ENCODE measurements at places on chromosomes 3 and 15.

DNA sequence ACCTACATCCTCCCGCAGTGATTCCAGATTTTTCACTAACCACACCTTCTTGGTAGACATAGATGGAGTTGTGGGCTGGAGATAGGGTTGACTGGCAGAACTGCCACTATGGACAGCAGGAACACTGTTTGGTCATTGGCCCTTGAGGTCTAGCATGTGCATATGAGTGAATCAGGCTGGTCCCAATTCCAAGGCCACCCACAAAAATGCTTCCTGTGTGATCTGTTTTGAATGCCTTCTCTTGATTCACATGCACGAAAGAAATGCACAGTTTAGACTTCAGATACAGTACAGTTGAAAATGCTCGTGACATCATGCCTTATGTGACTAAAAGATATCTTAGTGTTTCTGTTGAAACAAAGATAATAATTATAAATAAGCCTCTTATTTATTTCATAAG is 285.8 kb upstream of the SEMA6D start:
- no peak for DNase-seq

DNA sequence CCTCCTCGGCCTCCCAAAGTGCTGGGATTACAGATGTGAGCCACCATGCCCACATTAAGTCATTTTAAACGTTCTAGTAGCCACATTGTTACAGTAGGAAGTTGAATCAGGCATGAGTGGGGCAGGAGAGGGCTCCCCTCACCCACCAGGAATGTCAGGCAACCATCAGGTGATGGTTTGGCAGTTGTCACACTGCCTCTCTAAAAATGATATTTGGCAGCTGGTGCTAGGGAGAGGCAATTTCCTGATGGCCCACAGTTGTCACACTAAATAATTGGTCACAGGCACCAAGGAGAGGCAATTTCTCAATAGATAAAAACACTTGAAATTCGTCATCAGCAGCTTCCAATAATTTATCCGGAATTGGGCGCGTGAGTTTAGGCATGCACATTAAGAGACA is 79.2 kb upstream of the ABHD2 start:
- DNase-seq = no peak

DNA sequence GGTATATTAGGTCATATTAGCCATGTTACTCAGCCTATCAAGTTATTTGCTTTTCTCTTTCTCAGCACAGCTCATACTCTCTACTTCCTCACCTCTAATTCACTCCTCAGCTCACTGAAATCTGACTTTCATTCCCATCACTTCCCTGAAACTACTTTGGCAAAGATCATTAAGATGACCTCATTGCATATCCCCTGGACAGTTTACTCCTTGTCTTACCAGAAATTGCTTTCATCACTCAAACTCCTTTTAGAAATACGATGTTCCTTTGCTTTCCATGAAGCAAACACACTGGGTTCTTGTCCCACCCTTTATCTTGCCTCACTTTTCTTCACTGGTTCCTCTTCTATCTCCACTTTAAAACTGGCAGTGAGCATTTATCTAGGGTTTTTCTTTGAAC is 354.4 kb downstream of the TUSC7 start:
- no peak for DNase-seq

DNA sequence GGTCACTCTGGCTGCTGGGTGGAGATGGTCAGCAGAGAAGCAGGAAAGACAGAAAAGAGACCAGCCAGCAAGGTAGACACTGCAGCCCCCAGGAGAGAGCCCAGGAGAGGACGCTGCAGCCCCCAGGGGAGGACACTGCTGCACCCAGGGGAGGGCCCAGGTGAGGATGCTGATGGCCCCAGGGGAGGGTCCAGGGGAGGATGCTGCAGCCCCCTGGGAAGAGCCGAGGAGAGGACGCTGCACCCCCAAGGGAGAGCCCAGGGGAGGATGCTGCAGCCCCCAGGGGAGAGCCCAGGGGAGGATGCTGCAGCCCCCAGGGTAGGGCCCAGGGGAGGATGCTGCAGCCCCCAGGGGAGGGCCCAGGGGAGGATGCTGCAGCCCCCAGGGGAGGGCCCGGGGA is 196.7 kb upstream of the NSMCE3 start:
- DNase-seq = no peak

DNA sequence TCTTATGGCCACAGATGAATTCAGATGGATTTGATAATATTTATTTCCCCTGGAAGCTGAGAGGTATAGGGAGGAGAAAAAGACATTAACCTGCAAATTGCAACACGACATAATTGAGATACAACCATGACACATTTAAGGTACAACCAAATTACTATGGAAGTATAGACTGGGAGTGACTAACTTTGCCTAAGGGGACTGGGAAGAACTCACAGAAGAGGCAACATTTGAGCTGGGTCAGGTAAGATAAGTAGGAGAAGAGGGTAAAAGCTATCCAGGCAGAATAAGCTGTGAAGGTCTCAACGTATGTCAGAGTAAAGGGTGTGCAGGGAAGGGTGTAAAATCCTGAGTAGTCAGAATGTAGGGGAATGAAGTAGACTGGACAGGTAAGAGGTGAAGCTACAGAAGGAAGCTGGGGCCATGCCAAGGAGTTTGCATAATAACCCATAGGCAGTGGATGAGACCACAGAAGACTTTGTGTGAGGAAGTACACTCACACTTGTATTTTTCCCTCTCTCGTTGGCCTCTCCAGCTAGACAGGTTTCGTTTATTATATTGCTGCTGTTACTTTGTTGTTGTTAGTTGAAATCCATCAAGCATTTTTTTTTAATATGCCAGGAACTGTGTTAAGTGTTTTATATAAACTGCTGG is 28.0 kb upstream of the PTX3 start:
- no peak for DNase-seq

DNA sequence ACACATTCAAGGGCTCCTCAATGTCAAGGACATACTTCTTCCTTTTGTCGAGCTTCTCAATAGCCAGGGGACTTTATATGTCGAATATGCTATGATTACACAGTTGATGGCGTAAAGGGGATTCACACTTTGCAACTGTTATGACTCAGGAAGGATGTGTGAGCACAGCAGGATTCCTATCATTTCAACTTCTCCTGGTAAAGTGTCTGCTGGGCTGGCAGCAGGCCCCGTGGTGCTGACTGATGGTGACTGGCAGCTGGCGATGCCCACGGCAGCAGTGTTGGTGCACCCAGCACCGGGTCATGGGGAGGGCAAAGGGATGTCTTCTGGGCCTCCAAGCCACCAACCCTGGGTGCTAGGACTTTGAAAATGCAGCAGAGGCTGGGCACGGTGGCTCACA is 44.8 kb upstream of the GNB5 start:
- DNase-seq = no peak

- no peak for DNase-seq
Measured at GRCh38 chr3:16012086-16012485, 162.4 kb upstream of the GALNT15 start.

DNA sequence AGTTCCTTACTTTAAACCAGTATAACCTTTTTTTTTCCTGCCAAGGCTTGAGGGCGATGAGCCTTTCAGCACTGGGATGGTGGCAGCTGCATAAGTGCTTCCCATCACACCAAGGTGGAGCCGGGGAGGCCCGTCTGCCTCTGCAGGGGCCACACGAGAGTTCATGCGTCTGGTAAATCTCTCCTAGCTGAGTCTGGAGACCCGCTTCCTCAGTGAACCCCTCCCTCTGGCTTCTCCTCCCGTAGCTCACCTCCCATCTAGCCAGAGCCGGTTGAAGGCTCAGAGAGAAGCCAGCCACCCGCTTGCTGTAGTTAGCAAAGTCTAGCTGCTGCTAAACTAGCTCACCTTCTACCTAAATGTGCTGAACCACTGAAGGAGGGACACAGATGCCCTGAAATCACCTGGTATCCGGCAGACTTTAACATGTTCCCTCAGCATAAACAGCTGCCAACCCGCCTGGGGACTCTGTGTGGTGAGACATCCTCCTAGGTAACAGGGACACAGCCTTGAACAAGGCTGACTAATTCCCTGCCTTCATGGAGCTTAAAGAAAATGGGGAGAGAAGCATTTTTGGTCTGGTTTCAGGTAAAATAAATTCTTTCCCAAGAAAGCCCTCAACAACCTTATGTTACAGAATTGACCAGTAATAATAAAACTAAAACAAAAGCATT is 42.9 kb downstream of the RLBP1 start:
- no peak for DNase-seq

- DNase-seq = no peak
Measured at GRCh38 chr3:161422171-161422700, 50.9 kb upstream of the SPTSSB start.

DNA sequence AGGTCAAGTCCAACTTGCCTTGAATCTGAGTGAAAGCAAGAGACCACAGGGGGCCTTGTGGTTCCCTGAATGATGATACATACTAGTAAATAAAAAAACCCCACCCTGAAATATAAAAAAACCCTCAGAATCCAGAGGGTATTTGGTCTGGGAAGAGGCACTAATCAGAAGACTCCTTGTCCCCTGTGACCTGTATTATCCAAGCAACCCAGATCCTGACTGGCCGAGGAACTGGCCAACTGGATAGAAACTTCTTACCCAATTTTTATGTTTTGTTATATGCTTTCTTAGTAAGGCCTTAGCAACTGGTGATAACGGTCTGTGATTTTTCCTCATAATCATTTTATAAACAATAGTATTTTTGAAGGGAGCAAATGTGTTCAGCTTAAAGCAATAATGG is 17.5 kb downstream of the ABI3BP start:
- no peak for DNase-seq

DNA sequence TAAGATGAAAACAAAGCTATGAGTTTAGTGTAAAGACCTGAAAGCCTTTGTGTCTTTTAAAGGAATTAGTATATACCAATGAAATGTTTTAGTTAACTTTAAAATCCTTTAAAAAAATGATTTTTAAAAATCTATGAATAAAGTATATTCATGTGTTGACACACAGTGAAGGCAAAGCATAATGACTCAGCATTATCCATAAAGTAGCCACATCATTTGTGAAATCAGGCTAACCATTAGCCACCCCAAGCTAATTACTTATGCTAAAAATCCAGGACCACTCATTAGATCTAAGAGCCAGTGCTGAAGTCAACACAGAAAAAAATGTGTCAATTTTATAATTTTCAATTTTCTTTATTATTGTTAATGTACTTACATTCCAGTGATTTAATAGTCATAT is 310.2 kb downstream of the TBC1D5 start:
- no peak for DNase-seq

- no peak for DNase-seq
Measured at GRCh38 chr3:157312376-157312745, 124.3 kb upstream of the PTX3 start.

DNA sequence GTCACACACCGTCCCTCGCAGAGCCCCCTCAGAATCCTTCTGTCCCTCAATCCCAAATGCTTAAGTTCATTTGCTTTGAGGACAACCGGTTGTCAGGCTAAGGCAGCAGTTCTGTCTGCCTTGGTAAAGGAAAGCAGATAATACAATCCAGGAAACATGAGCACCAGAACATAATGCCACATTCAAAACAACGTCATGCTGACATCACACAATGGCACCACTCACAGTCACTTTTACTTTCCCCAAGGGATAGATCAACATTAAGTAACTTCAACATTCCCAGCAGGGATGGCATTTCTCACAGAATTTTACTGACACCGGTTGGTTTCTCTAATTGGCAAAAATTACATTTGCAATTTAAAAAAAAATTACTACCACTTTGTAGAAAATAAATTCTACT is 74.6 kb upstream of the PSMD6 start:
- DNase-seq = no peak

GRCh38 chr15:67720556-67721175 is 104.6 kb upstream of the SKOR1 start:
- no peak for DNase-seq

GRCh38 chr3:21273259-21274025 is 477.6 kb downstream of the ZNF385D start:
- DNase-seq = no peak

- no peak for DNase-seq
Measured at GRCh38 chr3:9934235-9934621, 594 bp downstream of the CRELD1 start.

GRCh38 chr3:87461036-87461435 is 184.7 kb upstream of the POU1F1 start:
- DNase-seq = no peak

GRCh38 chr3:350871-351371 is 154.4 kb downstream of the CHL1 start:
- DNase-seq = no peak

- no peak for DNase-seq
Measured at GRCh38 chr15:99619712-99620111, 53.9 kb downstream of the MEF2A start.

DNA sequence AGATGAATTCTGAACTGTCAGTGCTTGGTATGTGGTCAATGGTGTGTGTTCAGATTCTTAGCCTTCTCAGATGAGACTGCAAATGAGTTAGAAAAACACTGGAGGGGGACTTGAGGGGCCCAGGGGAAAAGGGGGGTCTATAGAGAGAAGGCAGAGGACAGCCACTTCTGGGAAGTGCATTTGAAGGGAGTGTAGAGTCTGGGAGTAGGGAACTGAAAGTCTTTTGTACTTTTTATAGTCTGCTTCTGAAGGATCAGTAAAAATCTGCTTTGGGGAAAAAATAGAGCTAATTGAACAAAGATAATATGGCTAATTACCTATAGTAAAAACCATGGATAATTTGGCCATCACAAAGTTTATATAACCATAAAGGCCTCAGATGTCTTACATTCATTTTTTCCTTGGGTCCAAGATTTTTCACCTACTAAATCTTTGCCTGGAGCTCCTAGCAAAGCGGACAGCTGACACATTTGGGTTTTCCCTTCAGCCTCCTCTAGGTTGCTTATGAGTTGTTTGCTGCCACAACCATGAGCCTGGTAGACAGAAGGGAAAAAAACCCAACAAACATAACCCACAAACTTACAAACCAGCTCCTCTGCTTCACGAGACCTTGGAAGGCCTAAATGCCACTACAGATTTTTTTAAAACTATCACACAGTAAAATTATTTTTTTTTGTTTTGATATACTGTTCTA is 48.8 kb downstream of the CD86 start:
- no peak for DNase-seq

GRCh38 chr3:101574388-101575112 is 570 bp downstream of the PCNP start:
- no peak for DNase-seq

- DNase-seq = no peak
Measured at GRCh38 chr3:117809186-117810081, 1099.9 kb downstream of the TUSC7 start.

DNA sequence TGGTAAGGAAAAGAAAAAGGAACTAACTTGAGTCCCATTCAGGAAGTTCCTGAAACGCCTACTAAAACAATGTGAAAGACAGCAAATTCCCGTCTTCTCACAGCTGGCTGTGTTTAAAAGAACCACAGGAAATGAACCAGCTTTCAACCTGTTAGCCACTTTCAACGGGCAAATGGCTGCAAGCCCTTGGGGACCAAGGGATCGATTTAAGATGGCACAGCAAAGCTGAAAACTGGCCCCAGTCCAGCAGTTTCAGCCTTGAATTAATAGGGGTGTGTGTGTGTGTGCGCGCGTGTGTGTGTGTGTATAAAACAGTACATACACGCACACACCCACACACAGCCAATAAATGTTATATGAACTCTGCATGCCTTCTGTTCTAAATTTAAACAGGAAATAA is 168.7 kb upstream of the TMCO5A start:
- no peak for DNase-seq

GRCh38 chr15:52735231-52736089 is 54.7 kb downstream of the ONECUT1 start:
- peak; percentile 38 for DNase-seq
